ENCODE measurements at places on chromosomes 2 and 18.

DNA sequence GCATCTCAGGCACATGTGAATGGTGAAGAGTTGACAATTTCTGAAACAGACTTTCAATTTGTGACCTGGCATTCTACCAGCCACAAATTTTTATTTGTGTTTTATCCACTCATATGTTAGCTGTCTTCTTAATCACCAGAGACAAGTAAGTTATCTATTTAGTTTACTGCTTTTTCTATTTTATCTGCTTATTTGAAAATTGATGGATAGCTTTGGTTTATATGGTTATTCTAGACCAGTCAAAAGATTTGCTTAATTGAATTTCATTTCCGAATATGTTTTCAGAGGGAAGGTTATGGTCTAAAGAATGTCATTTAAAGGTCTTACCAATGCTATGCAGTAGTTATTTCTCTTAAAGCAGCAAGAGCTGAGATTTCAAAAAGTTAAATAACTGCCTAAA, 43.5 kb upstream of the LRRTM1 start:
- no peak for DNase-seq

DNA sequence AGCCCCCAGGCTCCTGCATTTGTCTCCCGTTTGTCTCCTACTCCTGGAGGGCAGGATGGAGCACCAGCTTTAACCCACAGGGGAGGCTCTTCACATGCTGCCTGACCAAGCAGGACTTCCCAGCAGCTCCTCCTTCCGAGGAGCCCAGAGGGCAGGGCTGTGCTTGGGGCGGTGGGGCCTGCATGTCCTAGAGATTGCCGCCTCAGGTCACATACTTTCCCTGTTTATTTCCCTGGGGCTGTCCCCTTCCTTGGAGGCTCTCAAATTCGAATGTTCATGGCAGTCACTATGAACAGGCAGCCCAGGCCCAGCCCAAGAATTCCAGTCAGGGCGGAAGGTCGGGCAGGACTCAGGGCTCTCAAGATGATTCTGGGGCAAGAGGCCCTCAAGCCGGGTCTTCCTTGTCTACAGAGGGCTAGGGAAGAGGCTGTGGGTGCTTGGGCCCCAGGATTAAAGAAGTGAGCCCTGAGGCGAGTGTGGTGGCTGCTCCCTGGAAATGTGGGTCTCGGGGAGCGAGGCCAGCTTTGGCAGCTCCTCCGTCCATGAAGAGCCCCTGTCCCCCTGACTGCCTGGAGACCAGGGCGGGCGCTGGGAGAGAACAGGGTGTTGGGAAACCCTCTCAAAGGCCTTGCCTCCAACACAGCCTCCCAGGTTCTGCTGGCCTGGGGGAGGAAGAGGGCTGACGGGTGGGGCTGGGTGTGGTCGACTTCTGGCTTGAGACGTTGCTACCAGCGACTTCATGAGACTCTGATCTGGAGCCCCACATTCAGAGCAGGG, 48.9 kb upstream of the HPCAL1 start:
- no peak for DNase-seq

- no peak for DNase-seq
Observed at GRCh38 chr2:22807872-22808271, 577.1 kb upstream of the KLHL29 start.

DNA sequence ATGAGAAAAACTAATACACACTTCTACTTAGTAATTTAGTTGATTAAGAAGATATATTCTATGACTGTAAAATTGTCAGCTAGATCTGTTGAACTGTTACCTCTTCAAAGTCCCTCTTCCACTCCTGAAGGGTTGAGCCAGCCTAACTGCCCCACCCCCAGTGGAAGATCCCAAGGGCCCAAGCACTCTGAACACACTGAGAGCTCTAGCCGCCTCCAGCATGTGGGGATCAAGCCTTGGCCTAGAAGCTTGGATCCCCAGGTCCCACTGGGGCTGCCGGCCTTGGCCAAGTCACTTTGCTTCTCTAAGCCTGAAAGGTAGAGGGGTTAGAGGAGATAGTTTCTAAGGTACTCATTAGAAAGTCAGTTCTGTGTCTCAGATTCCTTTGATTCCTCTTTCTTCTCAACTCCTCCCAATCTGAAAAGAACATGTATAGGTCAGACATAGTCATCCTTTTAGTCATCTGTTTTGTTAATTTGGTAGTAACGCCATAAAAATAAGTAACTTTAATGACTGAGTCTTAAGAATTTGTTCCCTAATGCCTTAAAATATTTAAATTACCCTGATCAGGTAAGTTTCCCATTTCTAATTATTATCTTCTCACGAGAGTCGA, 5.6 kb downstream of the CPSF3 start:
- no peak for DNase-seq
